ENCODE measurements at places on chromosomes 2 and 18. TPM values are rescaled to one million over a fixed set of nuclear protein-coding genes. Genes with fewer than 3 reads are reported as not detected.

- H3K4me3 ChIP-seq, result no peak overlapping the region
- DNase-seq, result no peak
- H3K27ac ChIP-seq, result no peak overlapping the region
- H3K27me3 ChIP-seq, result no peaks in the 10 kb centered on the region
Observed at GRCh38 chr18:31398191-31398590, 21.6 kb downstream of the DSG4 start.

GRCh38 chr18:9547782-9548181, 66.6 kb downstream of the PPP4R1 start:
- H3K27ac ChIP-seq, result no peak overlapping the region
- H3K27me3 ChIP-seq, result no peaks in the 10 kb centered on the region

DNA sequence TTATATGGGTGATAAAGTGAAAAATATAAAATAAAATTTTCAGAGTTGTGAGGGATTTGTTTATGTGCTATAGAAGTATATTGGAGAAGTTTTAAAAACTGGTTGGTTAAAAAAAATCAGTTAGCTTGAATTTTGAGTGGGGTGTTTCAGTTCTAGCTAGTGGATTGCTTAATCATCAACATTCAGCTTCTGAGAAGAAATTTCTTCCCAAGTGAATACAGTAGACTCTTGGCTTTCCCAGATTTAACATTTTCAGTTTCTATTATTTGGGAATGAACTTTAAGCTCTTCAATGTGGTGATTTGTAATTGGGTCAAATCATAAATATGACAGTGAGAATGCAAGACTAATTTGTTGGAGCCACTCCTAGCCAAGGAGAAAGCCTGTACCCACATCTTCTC, 120.8 kb downstream of the PLCL1 start:
- no peak overlapping the region for H3K4me3 ChIP-seq
- no peak overlapping the region for H3K27ac ChIP-seq
- no peak for DNase-seq
- no peaks in the 10 kb centered on the region for H3K36me3 ChIP-seq
- H3K27me3 ChIP-seq, result no peaks in the 10 kb centered on the region

Gene IGFBP2
- total RNA-seq, result 741 TPM

GRCh38 chr2:238149841-238150572, 8.8 kb upstream of the ERFE start:
- H3K27ac ChIP-seq, result no peak overlapping the region
- H3K27me3 ChIP-seq, result no peaks in the 10 kb centered on the region
- no peak overlapping the region for H3K4me3 ChIP-seq
- DNase-seq, result no peak

GRCh38 chr2:69185807-69186206, 172.8 kb downstream of the ANTXR1 start:
- H3K27me3 ChIP-seq, result no peaks in the 10 kb centered on the region
- no peak for DNase-seq
- H3K4me3 ChIP-seq, result no peak overlapping the region
- no peak overlapping the region for H3K27ac ChIP-seq

- H3K27ac ChIP-seq, result no peak overlapping the region
- H3K36me3 ChIP-seq, result no peaks in the 10 kb centered on the region
- no peaks in the 10 kb centered on the region for H3K4me1 ChIP-seq
Observed at GRCh38 chr2:58460670-58461069, 219.5 kb upstream of the FANCL start.

- DNase-seq, result no peak
- peaks cover 3% of the 10 kb centered on the region for H3K36me3 ChIP-seq
Observed at GRCh38 chr2:159160412-159160811, 126.1 kb downstream of the WDSUB1 start.

DNA sequence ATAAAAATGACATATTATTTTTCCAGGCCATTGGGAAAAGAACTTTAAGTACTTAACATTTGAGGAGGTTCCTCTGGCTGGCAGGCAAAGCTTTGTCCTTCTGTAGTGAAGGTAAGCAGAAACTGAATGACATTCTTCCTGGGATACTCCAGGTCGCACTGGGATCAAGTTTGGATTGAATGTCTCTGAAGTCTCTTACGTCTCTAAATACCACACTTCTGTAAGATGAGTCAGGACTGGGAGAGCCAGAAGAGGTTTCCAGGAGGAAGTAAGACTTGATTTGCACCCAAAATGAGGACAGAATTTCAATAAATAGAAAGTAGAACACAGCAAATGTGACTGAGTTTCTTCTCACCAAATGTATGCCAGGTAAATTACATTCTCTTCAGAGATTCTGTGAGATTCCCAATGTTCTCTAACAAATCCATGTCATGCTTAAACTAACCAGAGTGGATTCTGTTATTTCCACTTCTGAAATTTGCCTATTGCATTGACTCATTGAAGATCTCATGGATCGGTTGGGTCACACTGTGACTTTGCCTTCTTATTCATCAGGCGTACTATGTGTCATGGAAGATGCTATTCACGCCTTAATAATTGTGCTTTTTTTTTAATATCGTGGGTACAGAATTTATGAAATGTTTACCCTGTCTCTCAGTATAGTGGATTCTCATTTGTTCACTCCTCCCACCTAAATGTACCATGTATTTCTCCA, 25.5 kb upstream of the VIT start:
- DNase-seq, result no peak
- no peak overlapping the region for H3K4me3 ChIP-seq
- no peaks in the 10 kb centered on the region for H3K4me1 ChIP-seq
- H3K27ac ChIP-seq, result no peak overlapping the region
- no peaks in the 10 kb centered on the region for H3K27me3 ChIP-seq
- no peaks in the 10 kb centered on the region for H3K36me3 ChIP-seq

- no peaks in the 10 kb centered on the region for H3K36me3 ChIP-seq
- H3K27ac ChIP-seq, result no peak overlapping the region
- H3K4me3 ChIP-seq, result no peak overlapping the region
- H3K4me1 ChIP-seq, result no peaks in the 10 kb centered on the region
- no peaks in the 10 kb centered on the region for H3K27me3 ChIP-seq
- DNase-seq, result no peak
Observed at GRCh38 chr2:219759801-219760200, 132.4 kb downstream of the SLC4A3 start.
